ENCODE measurements at places on chromosomes 11 and 22.

GRCh38 chr11:73478737-73479347 lies 102.6 kb downstream of the RELT start:
- DNase-seq, result peak; percentile 61

- peak; percentile 51 for DNase-seq
Measured at GRCh38 chr11:65625628-65626342, 10.2 kb downstream of the PCNX3 start.

GRCh38 chr11:120573756-120574354 lies 62.3 kb downstream of the GRIK4 start:
- no peak for DNase-seq

- peak; percentile 97 for DNase-seq
Measured at GRCh38 chr11:46296528-46297448, 19.3 kb downstream of the CREB3L1 start.

- DNase-seq, result no peak
Measured at GRCh38 chr11:75487365-75487764, 38.4 kb downstream of the GDPD5 start.

DNA sequence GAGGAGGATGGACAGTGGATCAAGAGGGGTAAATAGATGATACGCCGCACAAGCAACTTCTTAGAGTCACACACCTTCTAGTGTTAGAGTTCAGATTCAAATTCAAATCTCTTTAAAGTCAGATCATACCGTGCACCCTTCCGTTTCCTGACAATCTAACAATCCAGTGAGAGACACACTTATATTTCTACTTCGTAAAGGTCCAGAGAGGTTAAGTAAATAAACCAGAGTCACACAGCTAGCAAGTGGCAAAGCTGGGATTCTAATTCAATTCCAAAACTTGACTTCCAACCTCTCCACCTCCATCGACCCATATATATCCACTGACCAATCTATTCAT lies 34.0 kb downstream of the MIAT start:
- no peak for DNase-seq

- peak; percentile 47 for DNase-seq
Measured at GRCh38 chr11:108938604-108939003, 273.7 kb downstream of the DDX10 start.
